ENCODE measurements at places on chromosomes 5 and 9.
A peak's percentile ranks its signal among the peaks of the same experiment; 100 is the strongest.

DNA sequence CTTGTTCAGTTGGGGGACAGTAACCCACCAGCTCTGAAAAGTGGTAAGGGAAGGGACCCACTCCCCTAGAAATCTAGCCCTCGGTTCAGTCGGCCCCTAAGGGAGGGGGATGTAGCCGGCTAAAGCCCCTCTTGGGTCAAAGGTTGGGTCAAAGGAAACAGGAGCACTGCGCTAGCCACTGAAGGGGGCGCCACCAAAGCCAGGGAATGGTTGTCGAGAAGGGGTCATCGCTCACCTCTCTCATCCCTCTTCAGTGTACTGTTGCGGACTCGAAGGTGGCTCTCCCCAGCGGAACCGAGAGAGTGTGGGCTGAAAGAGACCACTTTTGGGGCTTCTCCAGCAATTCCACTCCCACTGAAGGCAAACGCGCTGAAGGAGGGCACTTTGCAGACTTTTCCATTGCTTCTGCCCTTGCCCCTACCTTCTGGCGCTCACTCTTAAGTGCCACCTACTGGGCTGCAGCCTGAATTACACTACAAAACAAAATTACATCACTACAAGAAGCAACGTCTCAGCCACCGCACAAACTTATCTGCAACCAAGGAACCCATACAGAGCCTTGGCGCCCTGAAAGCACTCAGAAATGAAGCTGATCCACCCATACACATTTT is 396.9 kb downstream of the PDE4D start:
- DNase-seq, result no peak

GRCh38 chr9:116516456-116516855 is 170.6 kb upstream of the TRIM32 start:
- DNase-seq, result no peak

- no peak for DNase-seq
Observed at GRCh38 chr9:14063756-14064155, 250.2 kb downstream of the NFIB start.

DNA sequence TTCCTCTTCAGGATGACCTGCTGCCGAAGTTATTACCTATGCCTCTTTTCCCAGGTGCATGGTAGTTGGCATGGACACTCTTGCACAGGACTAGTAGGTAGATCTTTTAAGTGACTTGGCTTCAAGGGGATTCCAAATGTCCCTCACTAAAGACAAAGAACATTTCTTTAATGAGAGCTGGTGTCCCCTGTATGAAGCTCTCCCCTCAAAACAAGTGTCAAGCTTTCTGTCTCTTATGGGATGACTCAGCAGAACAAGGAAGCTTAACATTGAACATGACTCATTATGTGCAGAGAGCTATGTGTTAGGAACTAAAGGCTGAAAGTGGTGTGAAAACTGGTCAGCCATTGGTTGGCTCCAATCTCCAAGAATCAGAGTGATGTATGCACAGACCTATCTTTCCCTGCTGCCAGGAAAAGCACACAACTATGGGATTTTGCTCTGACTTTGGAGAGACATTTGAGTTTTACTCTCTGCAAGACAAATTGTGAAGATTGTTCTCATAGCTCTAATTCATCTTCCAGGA is 120.5 kb downstream of the PRDM6 start:
- peak; percentile 61 for DNase-seq

DNA sequence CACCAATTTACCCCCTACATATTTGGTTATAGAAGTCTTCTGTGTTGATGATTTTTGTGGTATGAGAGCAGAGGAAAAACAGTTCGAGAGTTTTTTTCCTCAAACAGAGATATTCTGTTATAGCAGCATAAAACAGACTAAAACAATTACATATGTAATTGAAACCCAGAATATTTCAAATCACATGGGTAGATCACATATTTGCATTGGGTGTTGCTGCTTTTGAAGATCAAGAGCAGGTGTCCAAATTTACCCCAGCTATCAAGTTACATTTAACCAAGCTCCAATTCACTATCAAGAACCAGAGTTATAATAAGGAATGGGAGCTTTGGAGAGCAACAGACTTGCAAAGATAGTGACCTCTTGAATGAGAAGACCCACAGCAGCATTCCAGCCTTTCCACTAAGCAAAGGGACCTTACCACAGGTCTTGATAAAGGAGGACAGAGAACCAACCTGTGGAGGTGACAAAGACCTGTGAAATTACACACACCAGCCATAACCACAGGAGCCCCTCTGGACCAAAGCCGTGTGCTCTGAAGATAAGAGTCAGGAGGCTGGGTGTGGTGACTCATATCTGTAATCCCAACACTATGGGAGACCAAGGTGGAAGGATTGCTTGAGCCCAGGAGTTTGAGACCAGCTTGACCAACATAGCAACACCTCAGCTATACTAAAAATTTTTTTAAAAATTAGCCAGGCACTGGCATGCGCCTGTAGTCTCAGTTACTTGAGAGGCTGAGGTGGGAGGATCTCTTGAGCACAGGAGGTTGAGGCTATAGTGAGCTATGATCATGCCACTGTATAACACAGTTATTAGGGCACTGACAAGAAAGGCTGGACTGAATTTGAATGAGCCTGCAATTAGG is 4.0 kb upstream of the CCL28 start:
- DNase-seq, result no peak

DNA sequence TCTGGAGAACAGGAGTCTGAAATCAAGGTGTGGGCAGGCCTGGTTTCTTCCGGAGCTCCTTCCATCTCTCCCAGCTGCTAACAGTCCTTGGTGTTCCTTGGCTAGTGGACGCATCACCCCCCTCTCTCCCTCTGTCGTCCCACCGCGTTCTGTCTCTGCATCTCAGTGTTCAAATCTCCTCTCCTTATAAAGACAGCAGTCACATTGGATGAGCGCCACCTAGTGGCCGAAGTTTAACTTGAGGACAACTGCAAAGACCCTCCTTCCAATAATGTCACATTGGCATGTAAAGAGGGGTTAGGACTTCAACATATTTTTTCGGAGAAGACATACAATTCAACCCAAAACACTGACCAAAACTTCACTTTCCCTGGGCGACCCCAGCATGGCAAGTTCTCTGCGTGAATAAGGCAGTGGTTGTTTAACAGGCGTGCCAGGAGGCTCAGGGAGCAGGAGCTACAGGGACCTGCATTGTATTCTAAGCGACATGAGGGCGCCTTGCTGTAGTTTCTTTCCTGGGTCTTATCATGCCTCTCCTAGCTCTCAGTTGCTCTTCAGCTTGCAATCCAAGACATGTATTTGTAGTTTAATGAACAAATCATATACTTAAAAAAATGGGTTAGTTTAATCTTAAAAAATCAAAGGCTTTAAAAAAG is 27.9 kb upstream of the BASP1 start:
- DNase-seq, result peak; percentile 69

DNA sequence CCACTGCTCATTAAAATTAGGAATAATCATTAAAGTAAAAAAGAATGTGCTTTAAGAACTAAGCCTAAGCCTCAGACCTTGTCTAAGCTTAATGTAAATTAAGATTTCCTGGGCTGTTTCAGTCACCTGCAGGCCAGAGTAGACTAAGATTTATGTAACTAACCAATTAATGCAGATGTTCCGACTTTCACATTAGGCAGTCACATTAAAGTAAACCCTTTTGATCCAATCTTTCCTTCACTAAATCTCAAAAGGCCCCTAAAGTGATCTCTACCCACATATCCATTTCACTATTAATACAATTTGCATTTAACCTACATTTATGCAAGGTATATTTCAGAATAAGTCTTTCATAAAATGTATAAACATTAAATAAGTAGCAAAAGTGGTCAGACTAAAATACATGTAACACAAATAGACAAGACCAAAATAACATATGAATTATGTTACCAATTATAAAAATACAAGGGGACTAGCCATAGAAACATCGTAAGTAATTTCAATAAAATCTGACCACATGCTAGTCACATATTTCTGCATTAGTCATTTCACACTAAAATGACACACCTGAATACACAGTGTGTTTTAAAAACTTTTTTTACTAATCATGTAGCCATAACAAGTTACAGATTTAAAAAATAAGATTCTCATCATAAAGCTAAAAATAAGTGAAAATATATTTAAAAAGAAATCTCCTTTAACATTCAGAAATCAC is 7.7 kb downstream of the NR3C1 start:
- DNase-seq, result no peak

GRCh38 chr5:89967771-89968444 is 441.6 kb downstream of the CETN3 start:
- no peak for DNase-seq

DNA sequence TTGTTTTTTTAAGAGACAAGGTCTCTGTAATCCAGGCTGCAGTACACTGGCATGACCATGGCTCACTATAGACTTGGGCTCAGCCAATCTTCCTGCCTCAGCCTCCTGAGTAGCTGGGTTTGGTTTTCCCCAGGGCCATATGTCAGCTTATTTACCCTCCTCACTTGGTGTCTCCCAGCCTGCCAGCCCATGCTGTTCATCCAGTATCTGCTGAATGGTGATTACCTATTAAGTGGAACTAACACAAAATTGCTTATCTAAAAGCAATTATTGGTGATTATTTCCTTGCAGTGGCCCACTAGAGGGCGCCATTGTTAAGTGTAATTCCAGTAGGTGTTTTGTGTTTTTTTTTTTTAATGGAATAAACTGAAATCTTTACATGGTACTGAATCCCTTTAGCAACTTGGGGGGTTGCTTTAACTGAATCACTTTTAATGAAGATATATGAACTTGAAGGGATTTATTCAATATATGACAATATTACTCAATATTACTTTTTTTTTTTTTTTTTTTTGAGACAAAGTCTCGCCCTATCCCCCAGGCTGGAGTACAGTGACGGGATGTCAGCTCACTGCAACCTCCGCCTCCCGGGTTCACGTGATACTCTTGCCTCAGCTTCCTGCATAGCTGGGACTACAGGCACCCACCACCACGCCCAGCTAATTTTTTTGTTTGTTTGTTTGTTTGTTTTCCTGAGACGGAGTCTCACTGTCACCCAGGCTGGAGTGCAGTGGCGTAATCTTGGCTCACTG is 13.8 kb downstream of the EXOSC2 start:
- peak; percentile 52 for DNase-seq

DNA sequence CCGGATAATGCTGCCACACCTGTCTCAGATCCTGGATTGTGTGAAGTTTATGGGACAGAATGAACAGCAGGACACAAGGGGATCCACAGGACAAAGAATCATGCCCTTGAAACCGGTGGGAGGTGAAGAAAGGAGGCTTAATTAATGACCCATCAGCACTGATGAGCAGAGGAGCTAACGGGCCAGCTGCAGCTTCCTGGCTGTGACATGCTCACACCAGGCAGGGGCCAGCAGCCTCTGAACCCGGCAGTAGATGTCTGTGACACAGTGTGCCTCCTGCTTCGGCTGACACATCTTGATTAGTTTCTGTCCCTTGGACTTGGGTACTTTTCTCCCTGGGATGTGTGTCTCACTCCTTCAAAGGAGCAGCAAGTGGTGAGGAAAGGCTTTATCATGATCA is 328.8 kb upstream of the BRINP1 start:
- no peak for DNase-seq

- DNase-seq, result no peak
Observed at GRCh38 chr9:116380496-116380995, 227.0 kb downstream of the PAPPA start.

GRCh38 chr9:92760070-92760469 is 4.6 kb downstream of the BICD2 start:
- DNase-seq, result peak; percentile 82

DNA sequence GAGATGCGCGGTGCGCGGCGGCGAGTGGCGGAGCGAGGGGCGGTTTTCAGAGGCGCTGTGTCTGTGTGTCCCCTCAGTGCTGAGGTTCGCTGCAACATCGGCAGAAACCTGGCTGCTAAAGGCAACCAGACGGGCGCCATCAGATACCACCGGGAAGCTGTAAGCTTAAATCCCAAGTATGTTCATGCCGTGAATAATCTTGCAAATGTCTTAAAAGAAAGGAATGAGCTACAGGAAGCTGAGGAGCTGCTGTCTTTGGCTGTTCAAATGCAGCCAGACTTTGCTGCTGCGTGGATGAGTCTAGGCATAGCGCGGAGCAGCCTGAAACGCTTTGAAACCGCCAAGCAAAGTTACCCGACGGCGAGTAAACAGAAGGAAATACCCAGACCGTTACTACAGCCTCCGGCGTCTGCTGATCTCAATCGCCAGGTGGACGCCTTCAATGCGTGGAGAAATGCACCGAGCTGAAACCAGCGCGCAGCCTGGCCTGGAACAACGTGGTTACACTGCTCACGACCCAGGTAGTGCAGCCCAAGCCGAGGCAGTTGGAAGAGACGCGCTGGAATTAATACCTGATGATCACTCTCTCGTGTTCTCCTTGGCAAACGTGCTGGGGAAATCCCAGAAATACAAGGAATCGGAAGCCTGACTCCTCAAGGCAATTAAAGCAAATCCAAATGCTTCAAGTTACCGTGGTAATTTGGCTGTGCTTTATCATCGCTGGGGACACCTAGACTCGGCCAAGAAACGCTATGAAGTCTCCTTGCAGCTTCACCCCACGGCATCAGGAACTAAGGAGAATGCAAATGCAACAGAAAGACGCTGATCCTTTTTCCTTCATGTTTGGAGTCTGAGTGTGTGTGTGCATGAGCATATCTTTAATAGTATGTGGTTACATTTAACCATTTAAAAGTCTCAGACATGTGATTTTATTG is 15.9 kb downstream of the OR2V1 start:
- DNase-seq, result no peak

- DNase-seq, result no peak
Observed at GRCh38 chr9:127550751-127551150, 61.3 kb upstream of the STXBP1 start.

DNA sequence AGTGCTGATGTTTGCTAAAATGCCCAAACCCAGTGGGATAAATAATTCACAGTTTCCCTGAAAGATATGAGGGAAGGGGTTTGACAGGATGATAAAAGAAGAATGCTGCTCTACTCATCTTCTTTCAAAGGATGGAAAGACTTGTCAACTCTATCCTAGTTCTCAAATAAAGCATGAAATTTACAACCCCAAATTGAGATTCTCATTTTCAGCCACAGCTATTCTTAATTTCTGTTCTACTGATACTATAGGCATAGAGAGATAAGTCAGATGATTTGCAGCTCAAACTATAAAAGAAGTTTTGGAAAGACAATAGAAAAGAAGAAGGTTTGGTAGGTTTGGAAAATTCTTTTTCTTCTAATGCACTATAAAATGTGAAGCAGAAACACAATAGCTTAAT is 542.6 kb downstream of the CSNK1G3 start:
- DNase-seq, result no peak

DNA sequence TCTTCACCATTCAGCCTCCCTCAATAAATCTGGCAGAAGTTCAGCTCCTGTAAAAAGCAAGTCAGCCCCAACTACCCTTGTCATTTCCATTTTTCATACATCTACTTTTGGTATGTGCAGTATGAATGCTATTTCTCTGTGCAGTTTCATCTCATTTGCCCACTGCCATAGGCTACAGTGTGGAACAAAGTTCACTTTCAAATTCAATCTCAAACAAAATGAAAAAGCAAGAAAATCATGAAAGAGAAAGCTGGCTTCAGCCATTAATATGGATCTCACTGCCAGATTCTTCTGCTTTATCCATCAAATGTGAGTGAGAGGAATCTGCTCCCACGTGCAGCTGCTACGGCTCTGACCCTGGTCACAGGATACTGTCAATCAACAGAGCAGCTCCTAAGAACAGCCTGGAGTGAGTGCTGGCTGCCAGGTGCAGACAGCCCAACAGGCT is 494.2 kb downstream of the ZNF608 start:
- DNase-seq, result peak; percentile 23
